Lower lobe of right lung (tissue), 2 donors: ENCODE measurements at places on chromosomes 4 and X. TPM values are rescaled to one million over a fixed set of nuclear protein-coding genes. Genes with fewer than 3 reads are reported as not detected.

- DNase-seq, result no peak
These were observed 31.4 kb upstream of the NKX6-1 start for GRCh38 chr4:84530454-84530853.

CT47B1 gene
- not detected for total RNA-seq

DNA sequence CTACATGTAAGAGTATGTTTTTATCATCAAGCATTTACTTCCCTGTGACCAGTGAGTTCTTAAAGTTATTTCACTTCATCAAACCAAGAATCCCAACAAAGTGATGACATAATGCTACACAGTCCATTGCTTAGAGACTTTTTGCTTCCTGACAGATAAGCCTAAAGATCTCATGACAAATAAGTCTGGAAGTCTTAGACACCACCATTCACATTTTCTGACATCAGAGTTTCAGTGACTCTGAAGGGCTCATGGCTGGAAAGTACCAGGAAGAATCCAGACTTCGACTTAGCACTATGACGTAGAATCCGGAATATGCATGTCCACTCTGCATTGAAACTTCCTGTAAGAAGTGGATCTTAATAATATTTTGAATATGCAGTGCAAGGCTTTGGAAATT lies 53.7 kb downstream of the CLDN22 start:
- DNase-seq, result no peak

DNA sequence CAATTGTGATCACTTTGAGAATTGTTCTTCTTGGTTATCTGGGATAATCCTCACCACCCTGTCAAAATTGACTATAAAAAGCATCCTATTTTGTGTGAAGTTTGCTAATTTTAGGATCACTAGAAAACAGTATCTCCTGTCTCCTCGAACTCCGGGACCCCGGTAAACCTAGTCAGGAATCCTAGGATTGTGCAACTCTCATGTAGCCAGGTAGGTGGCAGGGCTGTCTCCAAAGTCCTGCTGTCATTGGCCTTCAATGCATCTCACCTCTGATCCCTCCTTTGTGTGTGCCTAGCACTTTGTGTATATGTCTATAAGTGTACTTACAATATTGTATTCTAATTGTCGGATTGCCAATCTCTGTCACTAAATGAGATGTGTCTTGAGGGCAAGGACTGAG lies 1564.8 kb downstream of the RPA4 start:
- DNase-seq, result no peak

DNA sequence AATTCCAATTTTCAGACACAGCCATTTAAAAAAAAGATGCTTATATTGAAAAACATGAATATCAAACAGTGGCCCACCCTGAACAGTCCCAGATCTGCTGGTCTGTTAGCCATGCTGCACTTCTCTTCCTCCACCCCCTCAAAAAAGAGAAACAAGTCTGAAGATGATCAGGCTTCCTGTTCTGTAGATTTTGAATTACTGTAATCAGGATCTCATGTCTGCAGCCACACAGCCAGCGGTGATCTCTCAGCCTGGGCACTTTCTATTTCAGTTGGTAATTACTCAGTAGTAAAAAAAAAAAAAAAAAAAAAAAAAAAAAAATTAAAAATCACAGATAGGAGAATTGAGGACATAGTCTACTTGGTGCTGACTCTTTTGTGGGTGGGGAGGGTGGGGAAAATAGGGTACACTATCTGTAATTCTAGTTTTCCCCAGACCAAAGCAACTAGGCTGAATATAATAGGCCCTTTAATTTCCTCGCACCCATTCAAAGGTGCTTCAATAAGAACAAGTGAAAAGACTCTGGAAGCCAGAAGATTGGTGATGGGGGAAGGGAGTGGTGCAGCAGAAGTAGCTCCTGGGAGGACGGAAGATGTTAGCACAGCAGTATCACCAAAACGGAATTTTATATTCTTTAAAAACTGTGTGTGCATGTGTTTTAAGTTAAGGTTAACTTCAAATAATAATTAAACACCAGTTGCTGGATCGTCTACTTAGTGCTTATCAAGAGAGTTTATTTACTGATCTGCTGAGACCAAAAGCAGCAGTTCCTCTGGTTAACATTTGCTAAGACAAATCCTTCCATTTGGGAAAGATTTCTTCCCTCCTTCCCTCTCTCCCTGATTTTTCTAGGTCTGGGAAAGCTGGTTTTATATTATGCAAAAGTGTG lies 47.0 kb downstream of the SPRY1 start:
- peak; percentile 55 for DNase-seq

GRCh38 chr4:10381146-10381545 lies 76.1 kb downstream of the ZNF518B start:
- DNase-seq, result no peak

DNA sequence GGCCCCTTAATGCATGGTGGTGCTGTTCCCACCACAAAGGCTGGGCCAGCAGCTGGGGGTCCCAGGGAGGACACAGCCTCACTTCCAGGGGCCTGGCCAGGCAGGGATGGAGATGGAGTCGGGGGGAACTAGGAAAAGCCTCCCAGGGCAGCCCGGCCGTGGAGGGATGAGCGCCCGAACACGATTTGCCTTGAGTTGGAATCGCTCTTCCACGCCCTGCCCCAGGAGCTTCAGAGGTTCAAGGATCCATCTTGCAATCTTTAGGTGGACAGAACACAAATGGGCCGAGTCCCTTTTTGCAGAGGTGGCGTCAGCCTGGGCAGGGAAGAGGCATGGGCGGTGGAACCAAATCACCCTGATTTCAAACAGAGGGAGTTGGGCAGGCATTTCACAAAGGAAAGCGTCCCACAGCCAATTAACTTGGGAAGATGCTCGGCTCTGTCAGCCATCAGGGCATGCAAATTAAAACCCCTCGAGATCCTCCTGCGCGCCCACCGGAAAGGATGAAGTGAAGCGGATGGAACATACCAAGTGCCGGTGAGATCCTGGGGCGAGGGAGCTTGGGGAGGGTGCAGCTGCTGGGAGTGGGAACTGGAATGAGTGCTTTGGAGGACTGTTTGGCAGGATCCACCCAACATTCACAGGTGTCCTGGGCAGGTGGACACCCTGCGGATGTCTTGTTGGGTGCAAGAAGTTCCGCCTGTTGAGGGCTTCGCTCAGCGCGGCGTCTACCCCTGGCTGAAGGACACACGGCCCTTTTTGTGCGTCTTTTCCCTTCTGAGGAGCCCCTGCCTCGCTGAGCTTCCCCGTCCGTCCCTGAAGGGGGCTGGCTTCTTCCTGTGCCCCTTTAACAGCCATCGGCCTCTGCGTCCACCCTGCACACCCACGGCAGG lies 75.7 kb downstream of the HTRA3 start:
- no peak for DNase-seq

GRCh38 chrX:34437586-34437985 lies 219.5 kb downstream of the TMEM47 start:
- no peak for DNase-seq

DNA sequence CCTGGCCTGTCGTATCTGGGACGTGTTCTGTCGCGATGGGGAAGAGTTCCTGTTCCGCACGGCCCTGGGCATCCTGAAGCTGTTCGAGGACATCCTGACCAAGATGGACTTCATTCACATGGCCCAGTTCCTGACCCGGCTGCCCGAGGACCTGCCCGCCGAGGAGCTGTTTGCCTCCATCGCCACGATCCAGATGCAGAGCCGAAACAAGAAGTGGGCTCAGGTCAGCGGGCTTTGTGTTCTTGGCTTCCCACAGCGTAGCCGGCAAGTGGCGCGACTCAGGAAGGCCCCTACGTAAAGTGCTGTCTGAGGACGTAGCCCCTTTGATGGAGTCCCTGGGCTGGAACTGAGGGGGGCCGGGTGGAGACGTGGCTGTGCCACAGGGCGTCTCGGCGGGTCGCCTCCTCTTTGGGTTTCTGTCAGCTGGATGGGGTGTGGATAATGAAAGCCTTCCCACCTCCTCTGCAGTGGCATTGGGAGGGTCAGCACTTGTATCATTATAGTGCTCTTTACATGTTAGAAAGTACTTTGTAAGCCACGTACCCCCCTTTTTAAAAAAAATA lies 18.1 kb upstream of the TADA2B start:
- no peak for DNase-seq

IBSP gene
- not detected for total RNA-seq

DNA sequence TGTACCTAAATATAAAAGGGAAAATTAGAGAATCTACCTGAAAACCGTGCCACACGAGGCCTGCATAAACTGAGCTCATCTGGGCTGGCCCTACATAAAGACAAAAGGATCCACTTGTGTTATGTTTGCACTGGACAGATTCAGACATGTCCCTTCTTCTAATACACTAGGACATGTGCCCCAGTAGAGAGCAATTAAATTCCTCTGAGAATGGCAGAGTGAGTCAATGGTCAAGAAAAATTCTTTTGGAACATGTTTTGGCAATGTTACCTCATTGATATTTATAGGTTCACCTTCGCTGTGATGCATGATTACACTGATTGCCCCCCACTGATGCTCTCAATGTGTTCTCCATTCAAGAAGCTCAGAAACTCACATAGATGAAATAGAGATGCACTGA lies 95.2 kb downstream of the MANBA start:
- DNase-seq, result no peak

PIGA gene
- total RNA-seq, result 27.1 TPM

DNA sequence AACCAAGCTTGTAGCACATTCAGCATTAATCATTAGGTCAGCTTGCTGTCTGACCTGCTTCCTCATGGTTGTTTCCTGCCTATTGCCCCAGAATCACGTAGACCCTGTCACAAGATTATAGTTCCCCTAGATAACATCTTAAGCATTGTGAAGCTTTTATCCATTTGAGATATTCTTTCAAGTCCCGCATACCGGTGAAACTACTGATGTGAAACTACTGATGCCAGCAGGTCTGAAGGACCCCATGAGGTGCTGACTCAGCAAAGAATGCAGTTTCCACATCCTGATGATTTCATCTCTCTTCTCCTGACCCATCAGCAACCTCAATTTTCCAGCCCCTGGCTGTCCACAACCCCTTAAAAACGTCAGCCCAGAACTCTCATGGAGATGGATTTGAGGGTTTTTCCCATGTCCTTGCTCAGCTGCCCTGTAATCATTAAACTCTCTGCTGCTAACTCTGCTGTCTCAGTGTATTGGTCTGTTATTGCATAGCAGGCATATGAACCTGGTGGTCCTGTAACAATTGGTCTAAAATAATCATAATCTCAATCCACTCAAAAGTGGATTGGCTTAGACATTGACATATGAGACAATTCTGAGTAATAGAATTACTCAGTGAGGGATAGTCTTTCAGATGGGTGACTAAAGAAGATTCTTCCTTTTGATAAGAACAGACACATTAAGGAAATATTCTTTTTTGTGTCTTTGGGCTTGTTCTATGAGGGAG lies 26.3 kb upstream of the UBA6 start:
- DNase-seq, result no peak

XAGE2 gene
- total RNA-seq, result 6.7 TPM

HHIP gene
- 172 TPM for total RNA-seq

DNA sequence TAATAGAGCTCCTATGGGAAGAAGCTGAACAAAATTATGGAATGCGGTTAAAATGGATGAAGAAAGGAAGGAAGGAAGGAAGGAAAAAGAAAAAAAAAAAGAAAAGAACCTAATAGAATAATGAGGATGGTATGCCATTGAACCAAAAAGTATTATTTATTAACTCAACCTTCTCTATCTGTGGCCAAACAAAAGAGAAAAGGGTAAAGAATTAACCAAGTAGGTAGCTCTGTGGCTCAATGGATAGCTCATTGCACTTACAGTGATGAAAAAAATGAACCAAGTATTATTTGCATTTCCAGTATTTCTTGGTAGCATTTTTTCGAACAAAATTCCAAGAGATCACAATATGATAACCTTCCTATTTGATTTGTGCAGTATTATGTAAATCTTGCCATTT lies 56.9 kb upstream of the SLC39A8 start:
- no peak for DNase-seq

DNA sequence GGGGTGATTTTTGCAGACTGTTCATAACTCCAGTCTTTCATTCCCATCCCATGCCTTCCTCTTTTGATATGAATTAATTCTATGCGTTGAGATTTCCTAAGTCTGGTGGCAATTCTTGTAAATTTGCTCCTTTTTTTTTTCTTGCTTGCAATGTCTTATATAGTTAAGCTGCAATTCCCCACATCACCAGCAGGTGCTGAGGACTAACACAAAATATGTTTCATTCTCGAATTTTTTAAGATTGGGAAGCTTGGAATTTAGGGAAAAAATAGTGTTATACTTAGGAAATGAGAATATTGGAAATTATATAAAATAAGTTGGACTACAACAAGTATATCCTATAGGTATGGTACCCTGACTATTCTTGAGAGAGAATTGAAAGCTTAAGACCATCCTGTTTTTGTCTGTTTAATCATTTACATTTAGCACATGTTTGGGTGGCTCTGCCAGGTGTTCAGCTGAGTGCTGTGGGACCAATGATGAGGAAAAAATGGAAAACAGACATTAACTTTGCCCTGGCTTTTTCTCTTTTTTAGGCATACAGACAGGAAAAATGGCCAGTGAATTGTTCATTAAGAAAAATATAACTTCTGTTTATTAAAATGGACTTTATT lies 30.2 kb downstream of the AFF2 start:
- DNase-seq, result no peak

DNA sequence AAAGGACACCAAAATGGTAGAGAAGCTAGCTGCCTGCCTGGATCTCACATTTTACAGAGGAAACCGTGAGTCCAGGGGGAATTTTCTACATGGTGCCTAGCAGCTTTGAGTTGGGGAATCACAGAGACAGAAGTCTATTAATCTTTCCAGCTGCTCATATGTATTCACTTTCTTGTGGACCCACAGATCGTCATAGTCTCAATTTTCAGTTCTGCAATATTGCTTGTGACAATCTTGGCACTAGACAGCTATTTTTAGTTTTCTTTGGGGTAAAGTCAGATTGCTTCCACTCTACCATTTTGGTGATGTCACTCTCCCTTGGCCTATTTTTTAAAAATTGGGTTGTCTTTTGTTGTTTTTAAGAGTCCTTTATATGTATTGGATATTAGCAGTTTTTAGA lies 233.4 kb upstream of the STK26 start:
- no peak for DNase-seq

- DNase-seq, result no peak
These were observed 71.4 kb downstream of the RGS12 start for GRCh38 chr4:3364199-3364598.

CFAP47 gene
- 4.1 TPM for total RNA-seq

DNA sequence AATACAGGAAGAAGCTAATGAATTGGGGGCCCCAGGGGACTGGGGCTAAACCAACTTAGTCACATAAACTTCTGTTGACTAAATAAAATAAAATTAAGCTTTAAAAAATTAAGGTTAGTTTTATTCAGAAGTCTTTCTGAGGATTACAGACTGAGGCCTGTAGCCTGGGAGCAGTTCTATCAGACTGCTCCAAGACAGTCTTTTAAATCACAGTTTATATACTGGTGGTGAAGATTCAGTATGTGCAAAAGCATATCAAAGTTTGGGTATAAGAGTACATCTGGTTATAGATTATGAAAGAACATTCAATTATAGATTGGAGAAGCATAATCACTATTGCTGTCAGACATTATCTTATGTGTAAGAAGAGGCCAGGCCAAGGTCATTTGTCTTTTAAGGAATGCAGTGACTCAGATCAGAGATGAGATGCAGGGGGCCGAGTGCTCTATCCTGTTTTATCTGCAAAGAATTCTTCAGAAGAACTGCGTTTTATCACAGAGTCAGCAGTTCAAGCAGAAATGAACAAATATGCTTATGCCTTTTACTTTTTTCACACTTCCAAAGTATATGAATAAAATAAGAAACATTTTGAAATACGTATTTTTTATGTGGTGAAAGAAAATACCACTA lies 109.4 kb downstream of the PDHA2 start:
- DNase-seq, result no peak
